Daoy (cell line): ENCODE measurements at places on chromosomes 12 and 14.
A peak's percentile ranks its signal among the peaks of the same experiment; 100 is the strongest.

DNA sequence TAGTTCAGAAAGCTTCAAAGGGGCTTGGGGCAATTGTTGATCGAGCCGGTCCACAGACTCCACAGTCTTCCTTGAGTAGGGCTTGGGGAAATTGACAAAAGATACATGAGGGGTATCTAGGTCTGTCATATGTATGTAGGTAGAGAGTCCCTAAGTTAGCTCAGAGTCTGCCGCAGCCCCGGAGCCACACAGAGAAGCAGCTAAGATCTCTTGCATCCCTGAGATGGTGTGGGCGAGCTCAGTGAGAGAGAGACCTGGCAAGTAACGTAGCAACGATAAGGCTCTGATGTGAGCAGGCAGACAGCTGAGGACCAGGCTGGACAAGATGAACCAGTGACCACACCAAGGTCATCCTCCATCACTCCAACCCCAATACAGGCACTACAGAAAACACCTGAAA, 297.6 kb downstream of the TMEM132D start:
- no peak for DNase-seq

GRCh38 chr14:62130441-62130840, 368.2 kb downstream of the SNAPC1 start:
- no peak for DNase-seq

DNA sequence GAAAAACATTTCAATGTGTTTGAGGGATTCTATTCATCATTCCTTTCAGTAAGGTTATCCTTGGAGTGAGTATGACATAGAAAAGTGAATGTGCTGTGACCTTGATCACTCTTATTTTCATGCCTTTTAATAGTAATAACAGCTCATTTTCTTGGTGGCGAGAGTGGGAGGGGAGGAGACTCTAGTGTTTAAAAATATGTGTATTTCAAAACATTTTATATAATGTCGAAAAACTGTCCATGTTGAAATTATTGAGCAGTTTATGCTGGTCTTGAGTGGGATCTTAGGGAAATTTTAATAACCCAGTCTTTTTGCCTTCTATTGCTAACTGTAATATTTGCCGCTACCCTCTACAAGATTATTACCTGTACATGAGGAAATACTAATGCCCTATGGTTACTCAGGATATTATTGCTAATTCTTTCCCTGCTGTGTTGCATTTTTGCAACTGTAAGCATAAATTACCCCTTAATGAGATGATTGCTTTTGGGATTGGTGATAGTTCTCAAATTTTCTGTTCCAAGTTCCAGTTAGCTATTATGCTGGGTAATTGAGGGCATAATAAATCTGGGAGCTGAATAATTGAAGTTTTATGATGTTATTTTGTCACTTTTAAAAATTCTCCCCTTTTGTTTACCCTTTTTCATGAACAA, 21.9 kb downstream of the ATF7IP start:
- DNase-seq, result no peak

GRCh38 chr12:42277396-42278127, 39.5 kb upstream of the YAF2 start:
- DNase-seq, result no peak

DNA sequence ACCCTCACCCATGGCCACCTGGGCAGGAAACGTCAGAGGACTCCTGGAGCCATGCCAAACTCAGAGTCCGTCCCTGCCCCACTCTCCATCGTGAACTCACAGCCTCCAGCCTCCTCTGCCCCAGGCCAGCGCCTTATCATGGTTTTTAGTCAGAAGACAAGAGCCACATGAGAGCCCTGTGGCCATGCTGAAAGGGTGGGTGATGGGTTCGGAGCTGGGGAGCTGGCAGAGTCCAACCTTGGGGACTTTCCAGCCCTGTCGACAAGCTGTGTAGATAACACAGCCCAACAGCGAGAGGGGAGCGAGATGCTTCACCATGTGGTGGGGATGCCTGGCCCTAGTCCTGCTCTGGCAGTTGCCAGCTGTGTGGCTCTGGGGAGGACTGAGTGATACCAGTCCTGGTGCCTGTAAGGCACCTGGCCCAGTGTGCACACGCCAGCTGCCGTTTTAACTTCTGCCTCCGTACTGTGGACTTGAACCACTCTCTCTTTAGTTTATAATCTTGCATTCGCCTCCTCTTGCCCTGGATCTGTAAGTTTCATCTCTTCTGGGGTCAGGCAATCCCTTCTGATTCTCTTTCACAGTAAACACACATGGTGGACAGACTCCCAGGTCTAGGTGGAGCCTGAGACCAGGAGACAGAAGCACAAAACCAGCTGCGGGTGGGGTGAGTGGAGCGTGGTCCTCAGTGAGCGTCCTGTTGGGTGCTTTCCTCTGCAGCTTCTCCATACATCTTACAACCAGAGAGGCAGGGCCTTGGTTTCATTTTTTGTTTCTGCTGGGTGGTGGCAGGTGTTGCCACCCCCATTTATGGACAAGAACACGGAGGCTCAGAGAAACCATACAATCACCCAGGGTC, 55.3 kb downstream of the RIN3 start:
- DNase-seq, result no peak

- no peak for DNase-seq
Measured at GRCh38 chr14:72311516-72311915, 379.3 kb downstream of the RGS6 start.

DNA sequence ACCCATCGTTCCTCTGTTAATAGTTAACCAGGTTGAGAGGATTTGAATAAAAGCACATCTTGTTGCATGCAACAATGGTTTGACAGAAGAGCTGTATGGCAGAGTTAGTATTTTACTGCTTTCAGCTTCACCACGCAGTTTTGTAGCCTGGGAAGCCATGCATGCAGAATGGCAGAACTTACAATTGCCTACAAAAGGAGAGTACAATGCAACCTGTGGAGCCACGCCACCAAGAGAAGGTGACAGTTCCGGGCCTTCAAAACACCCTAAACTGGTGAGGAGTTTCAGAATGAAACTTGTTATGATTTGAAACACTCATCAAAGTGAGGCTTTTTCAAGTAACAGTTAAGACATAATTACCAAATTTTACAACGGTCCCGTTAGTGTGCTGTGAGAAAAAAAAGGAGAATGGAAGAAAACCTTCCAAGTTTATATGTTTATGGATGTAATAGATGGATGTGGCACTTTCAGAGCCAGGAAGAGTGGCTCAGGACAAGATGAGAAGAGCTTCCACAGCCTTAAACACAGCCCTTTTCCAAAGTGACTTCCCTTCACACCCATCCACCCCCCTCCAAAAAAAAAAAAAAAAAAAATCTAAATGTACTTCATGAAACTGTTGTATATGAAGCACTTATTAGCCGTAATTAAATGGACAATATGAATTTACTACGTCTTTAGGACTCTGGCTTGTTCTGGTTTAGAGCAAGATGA, 158.7 kb downstream of the EGLN3 start:
- DNase-seq, result peak; percentile 33

DNA sequence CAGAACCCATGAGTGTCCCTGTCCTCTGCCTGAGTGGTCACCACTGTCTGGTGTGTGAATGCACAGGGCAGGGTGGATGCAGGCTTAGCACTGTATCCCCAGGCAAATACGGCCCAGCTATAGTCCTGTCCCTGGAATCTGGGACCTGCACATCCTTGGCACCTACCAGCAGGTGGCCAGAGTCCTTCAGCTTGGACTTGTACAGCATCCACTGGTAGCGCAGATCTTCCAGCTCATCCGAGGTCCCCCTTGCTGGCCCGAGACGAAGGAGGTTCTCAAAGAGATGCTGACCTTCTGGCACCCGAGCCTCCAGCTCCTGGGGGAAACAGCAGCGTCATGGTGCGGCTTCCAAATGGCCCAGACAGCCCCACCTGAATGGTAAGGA, 83.4 kb downstream of the SYNE3 start:
- DNase-seq, result no peak
